ENCODE measurements at places on chromosomes 5 and 9. TPM values are rescaled to one million over a fixed set of nuclear protein-coding genes. Genes with fewer than 3 reads are reported as not detected.

LAMC3 gene
- total RNA-seq: not detected

SELENOP gene
- total RNA-seq: 17.3 TPM

TLE1 gene
- 40.0 TPM for total RNA-seq

BTNL9 gene
- total RNA-seq: not detected

AK8 gene
- 0.26 TPM for total RNA-seq

ATOSB gene
- total RNA-seq: 12.2 TPM

NTRK2 gene
- total RNA-seq: not detected

KCNIP1 gene
- not detected for total RNA-seq

TRMT10B gene
- 3.2 TPM for total RNA-seq

PROB1 gene
- 0.51 TPM for total RNA-seq

TMED9 gene
- total RNA-seq: 184 TPM

CEL gene
- 0.53 TPM for total RNA-seq

IFNE gene
- 12.4 TPM for total RNA-seq

NIM1K gene
- total RNA-seq: not detected

SHISAL2B gene
- not detected for total RNA-seq

ADAMTSL1 gene
- total RNA-seq: 0.13 TPM

SPINK1 gene
- total RNA-seq: 1.1 TPM

CYFIP2 gene
- 3.9 TPM for total RNA-seq

CBY3 gene
- total RNA-seq: not detected

CLPTM1L gene
- 314 TPM for total RNA-seq

OGN gene
- not detected for total RNA-seq

PCDHA5 gene
- total RNA-seq: 0.13 TPM

COL15A1 gene
- total RNA-seq: under 0.01 TPM

IL9 gene
- not detected for total RNA-seq

ANAPC2 gene
- 23.2 TPM for total RNA-seq

SYK gene
- 29.7 TPM for total RNA-seq

GDA gene
- total RNA-seq: 1.8 TPM

OLFML2A gene
- 6.3 TPM for total RNA-seq

MGAT4B gene
- total RNA-seq: 151 TPM

IL4 gene
- total RNA-seq: not detected

ZFAND5 gene
- 60.9 TPM for total RNA-seq

PCDHGA12 gene
- 0.79 TPM for total RNA-seq

PFN3 gene
- not detected for total RNA-seq

GABBR2 gene
- total RNA-seq: not detected

C9orf153 gene
- total RNA-seq: 0.26 TPM

TMEM252 gene
- total RNA-seq: not detected

AGXT2 gene
- not detected for total RNA-seq

FNBP1 gene
- 15.7 TPM for total RNA-seq

NPDC1 gene
- 10.5 TPM for total RNA-seq

DBH gene
- not detected for total RNA-seq

GFI1B gene
- not detected for total RNA-seq

TNC gene
- 204 TPM for total RNA-seq

All from bronchial epithelial cell (primary cell).